Endothelial cell of umbilical vein (primary cell): ENCODE measurements at places on chromosomes 5 and 9. TPM values are rescaled to one million over a fixed set of nuclear protein-coding genes. Genes with fewer than 3 reads are reported as not detected.

C5orf63 gene
- 4.0 and 5.3 TPM in 2 replicates for total RNA-seq

ADRB2 gene
- total RNA-seq = 0.60 and 0.86 TPM in 2 replicates

DAB2 gene
- total RNA-seq = 245 and 283 TPM in 2 replicates

HTR4 gene
- not detected in 2 replicates for total RNA-seq

CATSPER3 gene
- 0.71 TPM in 1 of 2 replicates, not detected in the other for total RNA-seq

TLX3 gene
- not detected in 2 replicates for total RNA-seq

ARSI gene
- 0.20 TPM in 1 of 2 replicates, not detected in the other for total RNA-seq

POU5F2 gene
- total RNA-seq = 1.2 TPM in 2 replicates

GRCh38 chr5:133775584-133776304 lies 163.4 kb upstream of the FSTL4 start:
- DNase-seq = no peak
- H3K27ac ChIP-seq = no peak overlapping the region
- no peaks in the 10 kb centered on the region for H3K4me1 ChIP-seq
- H3K4me3 ChIP-seq = no peak overlapping the region
- no peaks in the 10 kb centered on the region for H3K36me3 ChIP-seq
- peaks cover 3% of the 10 kb centered on the region for H3K27me3 ChIP-seq

- no peak overlapping the region for H3K4me3 ChIP-seq
- H3K27me3 ChIP-seq = no peaks in the 10 kb centered on the region
- peak; percentile 79 for DNase-seq
- H3K4me1 ChIP-seq = peaks cover 2% of the 10 kb centered on the region
- no peak overlapping the region for H3K27ac ChIP-seq
These were observed 123.1 kb upstream of the ZNF608 start for GRCh38 chr5:124869426-124870033.

DNA sequence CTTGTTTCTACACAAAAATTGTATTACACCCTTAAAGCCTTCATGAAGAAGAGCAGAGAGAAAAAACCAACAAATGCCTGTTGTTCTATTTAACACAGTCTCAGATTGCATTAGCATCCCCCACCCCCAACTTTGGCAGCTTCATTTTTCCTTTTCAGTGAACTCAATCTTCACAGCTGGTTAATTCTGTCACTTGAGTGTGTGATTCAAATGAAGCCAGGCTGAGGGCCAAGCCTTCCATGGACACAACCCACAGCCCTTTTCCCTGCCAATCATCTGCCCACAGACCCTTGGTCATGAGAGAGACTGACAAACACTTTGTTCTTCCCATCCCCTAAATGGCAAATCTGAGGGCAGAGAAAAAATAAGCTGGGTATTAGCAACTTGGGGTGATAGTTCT lies 217.5 kb upstream of the NMUR2 start:
- no peaks in the 10 kb centered on the region for H3K4me1 ChIP-seq
- DNase-seq = no peak
- no peak overlapping the region for H3K4me3 ChIP-seq
- no peaks in the 10 kb centered on the region for H3K27me3 ChIP-seq
- no peak overlapping the region for H3K27ac ChIP-seq

- H3K4me3 ChIP-seq = no peak overlapping the region
- peak; percentile 37 for DNase-seq
- no peaks in the 10 kb centered on the region for H3K36me3 ChIP-seq
- no peak overlapping the region for H3K27ac ChIP-seq
- no peaks in the 10 kb centered on the region for H3K4me1 ChIP-seq
- no peaks in the 10 kb centered on the region for H3K27me3 ChIP-seq
These were observed 94.5 kb downstream of the LMX1B start for GRCh38 chr9:126708178-126708577.

- no peak overlapping the region for H3K27ac ChIP-seq
- DNase-seq = no peak
- no peak overlapping the region for H3K4me3 ChIP-seq
- H3K36me3 ChIP-seq = no peaks in the 10 kb centered on the region
- H3K4me1 ChIP-seq = peaks cover 30% of the 10 kb centered on the region
- H3K27me3 ChIP-seq = no peaks in the 10 kb centered on the region
These were observed 34.5 kb downstream of the TRIO start for GRCh38 chr5:14177634-14178033.

DNA sequence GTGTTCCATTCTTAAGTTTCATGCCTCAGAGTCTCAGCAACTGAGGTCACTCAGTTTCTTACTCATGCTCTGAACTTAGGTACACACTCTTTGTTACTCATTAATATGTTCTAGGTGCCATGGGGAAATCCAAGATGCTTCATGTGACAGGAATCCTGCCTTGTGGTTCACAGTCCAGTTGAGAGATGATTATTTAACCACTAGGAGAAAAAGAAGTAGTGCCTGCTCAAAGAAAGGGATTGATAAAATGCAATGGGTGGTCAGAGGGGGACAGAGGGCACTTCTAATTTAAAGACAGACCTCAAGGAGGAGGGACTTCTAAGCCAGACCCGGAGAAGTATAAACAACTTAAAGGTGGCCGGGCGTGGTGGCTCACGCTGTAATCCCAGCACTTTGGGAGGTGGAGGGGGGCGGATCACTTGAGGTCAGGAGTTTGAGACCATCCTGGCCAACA lies 69.0 kb downstream of the UGCG start:
- H3K27ac ChIP-seq = no peak overlapping the region
- DNase-seq = no peak
- no peaks in the 10 kb centered on the region for H3K36me3 ChIP-seq
- H3K4me3 ChIP-seq = no peak overlapping the region
- H3K4me1 ChIP-seq = peaks cover 7% of the 10 kb centered on the region
- no peaks in the 10 kb centered on the region for H3K27me3 ChIP-seq

GRCh38 chr9:133737774-133738639 lies at the start of gene SARDH:
SARDH (minus strand) TSS chr9:133738352; CDS start chr9:133734173, 4,179 bp downstream.
- H3K27me3 ChIP-seq = no peaks in the 10 kb centered on the region
- peak; percentile 44 for DNase-seq
- no peaks in the 10 kb centered on the region for H3K36me3 ChIP-seq
- H3K4me3 ChIP-seq = no peak within 1 kb of the TSS

GRCh38 chr5:60640901-60641300 lies 59.1 kb downstream of the DEPDC1B start:
- no peak for DNase-seq
- no peaks in the 10 kb centered on the region for H3K36me3 ChIP-seq
- H3K4me3 ChIP-seq = no peak overlapping the region
- no peaks in the 10 kb centered on the region for H3K4me1 ChIP-seq
- H3K27ac ChIP-seq = no peak overlapping the region
